Activated naive CD4-positive, alpha-beta T cell (primary cell): ENCODE measurements at places on chromosomes 3 and 15.

GRCh38 chr3:129822679-129823078 lies 70.8 kb downstream of the TMCC1 start:
- DNase-seq = no peak

- DNase-seq = no peak
These were observed 132.4 kb upstream of the PLXNA1 start for GRCh38 chr3:126850370-126851085.

DNA sequence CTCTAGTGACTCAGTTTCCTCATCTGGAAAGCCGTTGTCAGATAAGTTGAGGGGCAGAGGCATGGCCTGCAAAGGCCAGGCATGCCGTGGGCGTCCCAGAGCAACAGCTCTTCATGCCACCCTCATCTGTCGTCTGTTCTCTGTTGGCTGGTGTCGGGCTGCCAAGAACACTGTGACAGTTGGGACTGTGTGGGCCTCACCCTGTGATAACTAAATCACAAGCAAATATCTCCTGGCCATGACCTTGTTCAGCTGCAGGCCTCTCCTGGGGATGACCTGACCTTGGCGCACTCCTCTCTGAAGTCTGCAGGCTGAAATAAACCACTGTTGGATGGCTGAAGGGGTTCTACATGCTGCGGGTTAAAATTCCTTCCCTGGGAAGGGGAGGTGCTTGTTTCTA lies 145.9 kb downstream of the SHQ1 start:
- DNase-seq = no peak

- no peak for DNase-seq
These were observed 604.0 kb upstream of the LMCD1 start for GRCh38 chr3:7897655-7898054.

GRCh38 chr3:1929788-1930414 lies 168.8 kb upstream of the CNTN4 start:
- no peak for DNase-seq

GRCh38 chr3:128935922-128936321 lies 56.5 kb downstream of the ACAD9 start:
- no peak for DNase-seq

GRCh38 chr3:40715551-40715950 lies 190.8 kb downstream of the ZNF621 start:
- DNase-seq = no peak

- no peak for DNase-seq
These were observed 82.1 kb upstream of the LRRFIP2 start for GRCh38 chr3:37256447-37256846.

DNA sequence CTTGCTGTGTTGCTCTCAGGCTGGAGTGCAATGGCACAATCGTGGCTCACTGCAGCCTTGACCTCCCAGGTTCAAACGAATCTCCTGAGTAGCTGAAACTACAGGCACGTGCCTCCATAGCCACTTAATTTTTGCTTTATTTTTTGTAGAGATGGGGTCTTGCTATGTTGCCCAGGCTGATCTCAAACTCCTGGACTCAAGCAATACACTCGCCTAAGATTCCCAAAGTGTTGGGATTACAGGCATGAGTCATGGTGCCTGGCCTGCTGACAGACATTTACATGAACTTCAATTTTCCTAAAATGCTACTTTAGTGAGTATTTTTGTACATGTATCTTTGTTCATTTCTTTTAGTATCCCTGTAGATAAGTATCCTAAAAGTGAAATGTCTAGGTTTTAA lies 132.3 kb downstream of the SUCLG2 start:
- DNase-seq = no peak

DNA sequence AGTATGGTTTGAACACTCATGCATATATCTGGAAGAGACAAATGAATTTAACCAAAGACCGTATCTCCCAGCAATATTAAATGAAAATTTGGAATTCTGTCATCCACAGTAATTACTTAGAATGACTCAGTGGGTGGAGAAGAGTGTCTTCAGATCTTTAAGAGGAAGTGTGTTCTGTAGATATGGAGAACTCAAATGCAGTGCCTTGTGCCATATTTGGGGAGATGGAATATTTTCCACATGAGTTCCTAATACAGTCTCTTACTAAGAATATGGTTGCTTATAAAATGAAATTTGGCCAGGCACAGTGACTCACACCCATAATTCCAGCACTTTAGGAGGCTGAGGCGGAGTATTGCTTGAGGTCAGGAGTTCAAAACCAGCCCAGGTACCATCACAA lies 40.5 kb downstream of the ANO10 start:
- DNase-seq = no peak

DNA sequence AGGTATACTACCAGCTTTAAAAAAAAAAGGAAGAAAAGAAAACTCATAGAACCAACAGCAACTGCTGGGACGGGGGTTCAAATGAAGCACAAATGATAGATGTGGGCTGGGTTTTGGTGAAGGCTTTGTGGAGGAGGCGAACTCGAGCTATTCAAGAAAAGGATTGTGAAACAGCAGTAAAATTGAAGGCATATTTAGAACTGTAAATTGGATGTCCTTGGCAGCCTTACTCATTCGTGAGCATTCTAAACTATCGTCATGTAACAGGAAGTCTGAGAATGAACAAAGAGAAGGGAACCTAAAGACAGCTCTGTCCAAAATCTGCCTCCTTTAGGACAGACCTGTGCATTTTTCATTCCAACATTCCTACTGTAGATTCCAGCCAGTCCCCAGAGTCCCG lies 97.8 kb downstream of the LARS2 start:
- no peak for DNase-seq

DNA sequence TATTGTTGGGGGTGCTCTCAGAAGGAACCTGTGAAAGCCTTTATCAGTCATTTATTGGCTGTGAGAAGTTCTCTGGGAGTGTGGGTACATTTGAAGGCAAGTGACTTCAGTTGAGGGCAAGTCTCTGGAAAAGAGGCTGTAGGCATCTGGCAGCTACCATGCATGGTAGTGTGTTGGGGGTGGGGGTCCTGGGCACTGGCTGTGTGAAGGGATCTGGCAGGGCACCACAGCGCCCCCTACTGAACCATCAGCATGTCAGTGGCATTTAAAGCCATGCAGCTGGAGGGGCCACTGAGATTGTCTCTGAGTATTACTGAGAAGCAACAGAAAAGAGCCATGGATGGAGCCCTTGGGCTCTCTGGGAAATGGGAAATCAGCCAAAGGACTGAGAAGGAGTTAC lies 30.6 kb downstream of the CRTAP start:
- no peak for DNase-seq

- DNase-seq = no peak
These were observed 123.7 kb upstream of the ATP2B2 start for GRCh38 chr3:10628891-10629670.

DNA sequence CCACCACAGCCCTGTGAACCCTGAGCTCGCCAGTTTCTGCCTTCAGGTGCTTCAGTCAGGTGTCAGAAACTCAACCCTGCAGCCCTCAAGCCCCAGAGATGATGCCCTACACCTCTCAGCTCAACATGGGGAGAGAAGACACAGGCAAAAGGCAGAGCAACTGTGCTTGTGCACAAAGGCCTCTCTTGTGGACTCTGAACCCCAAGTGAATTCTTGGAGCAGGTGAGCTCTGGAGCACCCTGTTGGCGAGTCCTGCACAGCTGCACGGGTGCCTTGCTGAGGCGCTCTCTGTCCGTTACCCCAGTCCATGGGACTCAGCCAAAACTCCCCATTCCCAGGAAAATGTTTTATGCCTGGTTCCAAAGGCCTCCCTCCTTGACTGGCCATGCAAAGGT lies 197.0 kb downstream of the KLF13 start:
- DNase-seq = no peak

DNA sequence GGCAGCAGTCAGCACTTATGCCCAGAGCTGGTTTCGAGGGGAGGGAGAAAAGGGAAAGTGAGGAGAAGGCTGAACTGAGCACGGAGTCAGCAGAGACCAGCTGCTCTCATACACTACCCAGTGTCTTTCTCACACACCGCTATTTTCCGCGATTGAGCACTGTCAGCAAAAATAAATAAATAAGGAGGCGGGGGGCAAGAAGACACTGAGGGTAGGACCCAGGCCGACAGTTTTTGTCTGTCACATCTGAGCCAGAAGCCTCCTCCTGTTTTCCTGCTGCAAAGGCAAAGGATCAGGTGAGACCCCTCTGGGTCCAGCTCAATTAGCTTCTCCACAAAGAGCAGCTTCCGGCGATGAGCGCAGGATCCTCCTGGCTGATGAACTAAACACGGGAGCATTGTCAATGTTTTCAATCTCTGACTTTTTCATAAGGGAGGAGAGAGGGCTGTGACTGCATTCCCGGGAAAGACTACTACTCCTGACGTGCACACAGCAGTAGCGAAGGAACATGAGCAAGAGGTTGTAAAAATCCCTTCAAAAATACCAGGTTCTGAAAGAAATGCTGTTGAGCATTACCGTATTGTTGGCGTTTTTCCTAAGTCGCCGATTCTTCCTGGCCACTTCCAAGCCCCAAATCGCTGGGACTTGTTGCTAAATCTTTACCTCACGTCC lies 1.3 kb downstream of the FRMD5 start:
- DNase-seq = no peak

DNA sequence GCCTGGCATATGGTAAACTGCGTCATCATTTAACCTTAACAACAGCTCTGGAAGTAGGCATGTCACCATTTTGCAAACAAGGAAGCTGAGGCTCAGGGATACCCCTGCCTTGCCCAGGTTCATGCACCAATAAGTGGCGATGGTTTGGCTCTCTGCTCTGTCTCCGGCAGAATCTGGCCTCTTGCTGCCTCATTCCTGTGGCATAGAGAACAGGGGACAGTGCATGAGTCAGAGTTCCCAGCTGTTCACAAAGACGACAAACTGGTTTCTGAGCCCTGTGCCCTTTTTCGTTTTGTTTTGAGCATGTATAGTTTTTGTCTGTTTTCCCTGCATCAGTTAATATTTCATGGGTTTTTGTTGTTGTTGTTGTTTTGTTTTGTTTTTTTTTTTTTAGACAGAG lies 236.8 kb downstream of the OPA1 start:
- no peak for DNase-seq

DNA sequence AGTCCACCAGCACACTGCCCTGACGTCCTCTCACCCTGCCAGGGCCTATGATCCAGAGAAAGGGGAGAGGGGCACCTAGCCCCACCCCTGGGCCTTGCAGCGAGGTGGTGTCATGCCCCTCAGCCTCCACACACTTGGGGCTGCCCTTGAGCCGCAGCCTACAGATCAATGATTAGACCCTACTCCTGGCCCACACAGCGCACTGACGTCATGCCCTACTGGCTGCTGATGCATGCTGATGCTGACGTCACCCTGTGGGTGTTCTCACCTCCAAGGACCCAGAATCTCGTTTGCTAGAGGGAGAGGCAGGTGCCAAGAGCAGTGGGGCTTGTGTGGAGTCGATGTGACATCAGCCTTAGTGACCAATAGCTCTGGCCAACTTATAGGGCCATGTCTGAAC lies 18.0 kb downstream of the ARL14 start:
- no peak for DNase-seq

- DNase-seq = no peak
These were observed 11.1 kb upstream of the RTP2 start for GRCh38 chr3:187713504-187713903.

DNA sequence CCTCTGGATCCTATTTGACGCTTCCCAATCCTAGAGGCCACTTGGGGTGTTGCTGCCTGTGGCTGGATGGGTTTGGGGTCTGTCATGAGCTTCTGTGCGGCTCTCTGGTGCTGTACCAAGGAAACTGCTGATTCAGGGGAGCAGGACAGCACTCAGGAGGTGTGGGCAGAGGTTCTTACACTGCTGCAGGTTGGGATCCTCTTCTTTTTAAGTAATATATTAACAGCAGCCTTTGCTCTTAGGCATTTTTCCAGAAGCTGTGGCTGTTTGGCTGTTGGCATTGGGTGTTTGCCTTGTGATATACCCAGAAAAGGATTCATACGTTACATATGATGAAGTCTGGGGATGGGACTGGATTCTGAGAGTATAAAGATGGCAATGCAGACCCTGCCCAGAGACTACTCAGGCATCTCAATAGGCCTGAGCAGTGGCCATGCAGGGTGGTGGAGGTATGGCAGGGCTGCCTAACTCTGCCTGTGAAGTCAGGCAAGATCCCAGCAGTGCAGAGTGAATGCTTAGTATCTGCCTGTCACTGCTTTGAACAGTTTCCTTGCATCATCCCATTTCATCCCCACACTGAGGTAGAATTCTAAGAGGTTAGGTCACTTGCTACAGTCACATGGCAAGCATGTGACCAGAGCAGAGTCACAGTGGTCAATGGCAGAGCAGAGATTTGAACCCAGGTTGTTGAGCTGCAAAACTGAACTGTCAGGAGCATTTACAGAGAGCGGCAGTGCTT lies 3.9 kb downstream of the ABHD6 start:
- DNase-seq = no peak

GRCh38 chr3:143168855-143169192 lies 49.3 kb downstream of the CHST2 start:
- no peak for DNase-seq

GRCh38 chr3:132554437-132554836 lies 42.6 kb upstream of the ACKR4 start:
- DNase-seq = no peak

DNA sequence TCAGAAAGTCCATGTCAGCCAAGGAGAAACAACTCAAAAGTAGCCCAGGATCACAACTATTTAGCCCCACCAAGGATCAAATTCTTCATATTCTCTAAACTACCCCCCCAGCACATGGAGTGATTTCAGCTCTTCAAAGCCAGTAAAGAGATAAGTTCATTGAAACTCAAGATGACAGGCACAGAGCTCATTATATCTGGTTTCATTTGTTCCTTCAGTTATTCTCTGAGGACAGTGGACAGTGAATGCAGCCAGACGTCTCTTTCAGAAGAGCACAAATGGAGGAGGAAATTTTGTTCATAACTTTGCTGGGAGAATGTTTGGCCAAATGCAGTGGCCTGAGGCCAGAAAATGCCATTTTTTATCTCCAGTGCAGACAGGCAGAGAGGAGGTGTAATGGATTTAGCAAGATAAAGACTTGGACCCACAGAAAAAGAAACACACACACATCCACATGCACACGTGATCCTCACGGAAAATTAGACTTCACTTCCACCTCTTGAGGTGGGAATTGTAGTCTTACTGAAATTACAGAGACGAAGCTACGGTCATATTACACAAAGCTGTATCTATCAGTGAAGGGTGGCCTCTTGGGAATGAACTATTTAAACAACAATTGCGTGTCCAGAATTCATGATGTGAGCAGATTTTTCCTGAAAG lies 64.6 kb downstream of the HES1 start:
- no peak for DNase-seq

DNA sequence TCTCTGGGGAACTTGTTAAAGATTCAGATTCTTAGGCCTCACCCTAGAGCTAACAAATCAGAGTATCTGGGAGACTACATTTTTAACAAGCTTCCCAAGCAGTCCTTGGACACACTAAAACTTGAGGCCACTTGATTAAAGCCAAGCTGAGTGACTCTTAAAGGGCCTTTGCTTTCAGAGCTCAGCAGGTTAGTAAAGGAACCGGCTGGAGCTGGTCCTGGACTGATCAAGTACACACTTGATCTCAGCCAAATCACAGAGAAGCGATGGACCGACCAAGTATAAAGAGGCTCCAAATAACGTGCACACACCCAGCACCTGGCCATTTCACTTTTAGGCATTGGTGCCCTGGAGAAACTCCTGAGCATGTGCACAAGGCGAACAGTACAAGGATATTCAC lies 12.9 kb upstream of the TM6SF1 start:
- no peak for DNase-seq

- no peak for DNase-seq
These were observed 17.4 kb upstream of the KCNMB2 start for GRCh38 chr3:178518660-178519396.

- DNase-seq = no peak
These were observed 118.6 kb upstream of the NR2E3 start for GRCh38 chr15:71691458-71692417.
